Epithelial cell of prostate (primary cell): ENCODE measurements at places on chromosomes 7 and 10.

DNA sequence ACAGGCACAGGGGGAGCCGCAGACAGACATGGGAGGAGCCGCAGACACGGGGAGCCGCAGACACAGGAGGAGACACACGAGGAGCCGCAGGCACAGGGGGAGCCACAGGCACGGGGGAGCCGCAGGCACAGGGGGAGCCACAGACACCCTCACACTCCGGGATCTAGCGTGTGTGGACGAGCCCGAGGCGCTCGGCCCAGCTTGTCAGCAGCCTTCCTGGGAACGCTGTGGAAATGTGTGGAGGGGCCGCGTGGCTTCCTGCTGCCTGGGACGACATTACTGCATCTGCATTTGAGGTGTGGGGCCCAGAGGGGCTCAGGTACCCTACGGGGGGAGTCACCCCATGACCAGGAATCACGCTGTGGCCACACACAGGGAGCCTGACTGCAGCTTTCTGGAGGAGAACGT is 313.2 kb downstream of the PTPRN2 start:
- no peak for DNase-seq

- DNase-seq: no peak
Observed at GRCh38 chr10:131024259-131025131, 287.0 kb downstream of the TCERG1L start.

- DNase-seq: peak; percentile 78
Observed at GRCh38 chr7:107167483-107168232, 1.1 kb upstream of the HBP1 start.

DNA sequence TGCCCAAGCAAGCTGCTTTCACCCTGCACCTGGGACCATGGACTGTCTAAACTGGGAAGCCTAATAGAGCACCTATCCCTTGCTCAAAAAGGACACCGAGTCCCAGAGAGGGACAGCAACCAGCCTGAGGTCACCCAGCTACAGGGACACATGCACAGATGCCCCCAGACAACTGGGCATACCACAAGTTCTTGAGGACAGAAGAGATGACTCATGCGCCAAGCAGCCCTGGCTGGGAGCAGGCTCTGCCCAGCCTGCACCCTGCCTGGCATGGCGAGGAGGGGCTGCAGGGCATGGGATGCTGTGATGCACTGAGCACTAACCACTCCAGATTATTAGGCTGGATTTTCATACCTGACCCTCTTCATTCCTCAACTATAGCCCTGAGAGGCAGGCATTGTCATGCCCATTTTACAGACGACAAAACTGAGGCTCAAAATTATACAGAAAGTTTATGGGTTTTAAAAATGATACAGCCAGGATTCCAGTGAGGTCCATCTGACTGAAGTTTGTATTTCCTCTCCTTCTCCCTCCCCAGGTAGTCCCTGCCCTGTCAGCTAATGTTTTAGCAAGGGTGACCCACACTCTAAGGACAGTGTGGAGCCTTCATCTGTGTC is 289.3 kb upstream of the ZMIZ1 start:
- no peak for DNase-seq

DNA sequence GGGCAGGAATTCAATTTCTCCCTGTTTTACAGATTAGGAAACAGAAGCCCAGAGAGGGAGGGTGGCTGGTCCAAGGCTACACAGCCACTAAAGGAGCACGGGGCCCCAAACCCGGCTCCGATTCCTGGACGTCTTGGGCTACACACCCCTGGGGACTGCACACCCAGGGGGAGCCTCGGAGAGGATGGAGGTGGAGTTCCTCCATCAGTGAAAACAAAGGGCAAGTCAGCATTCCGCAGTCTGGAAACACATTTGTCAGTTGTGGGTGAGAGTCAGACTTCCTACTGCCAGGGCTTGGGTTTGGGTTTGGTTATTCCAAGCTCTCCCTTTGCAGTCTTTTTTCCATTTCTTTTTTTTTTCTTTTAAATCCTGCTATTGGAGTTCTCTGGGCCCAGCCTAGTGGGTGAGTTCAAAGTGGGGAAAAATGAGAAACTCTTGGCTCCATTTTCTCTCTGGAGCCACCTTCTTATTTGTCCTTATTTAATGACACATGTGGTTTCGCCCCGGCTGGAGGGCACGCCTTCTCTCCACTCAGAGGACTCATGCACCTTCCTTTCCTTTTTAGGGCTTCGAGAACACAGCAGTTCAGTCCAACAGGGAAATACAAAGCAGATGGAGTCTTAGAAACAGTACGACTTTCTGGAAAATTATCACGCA is 59.9 kb upstream of the AQP1 start:
- DNase-seq: no peak
